ENCODE measurements at places on chromosomes 16 and 17. TPM values are rescaled to one million over a fixed set of nuclear protein-coding genes. Genes with fewer than 3 reads are reported as not detected.
A peak's percentile ranks its signal among the peaks of the same experiment; 100 is the strongest.

DNA sequence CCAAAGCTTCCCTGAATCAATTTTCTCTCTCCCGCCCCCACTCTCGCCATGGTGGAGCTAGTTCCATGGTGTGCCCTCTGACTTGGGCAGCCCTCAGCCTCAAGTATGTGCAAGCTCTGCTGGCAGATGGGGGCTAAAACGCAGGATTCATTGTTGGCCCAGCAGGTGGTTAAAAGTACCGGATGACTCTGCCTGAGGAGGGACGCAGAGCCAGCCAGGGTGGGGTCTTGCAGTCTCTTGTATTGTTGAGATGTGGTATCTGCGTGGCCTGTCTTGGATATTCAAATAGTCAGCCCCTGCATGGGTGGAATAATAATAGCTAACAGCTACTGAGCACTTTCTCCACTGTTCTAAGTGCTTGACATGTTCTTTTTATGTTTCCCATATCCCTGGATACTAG lies 36.7 kb upstream of the CPNE2 start:
- DNase-seq: no peak

DNA sequence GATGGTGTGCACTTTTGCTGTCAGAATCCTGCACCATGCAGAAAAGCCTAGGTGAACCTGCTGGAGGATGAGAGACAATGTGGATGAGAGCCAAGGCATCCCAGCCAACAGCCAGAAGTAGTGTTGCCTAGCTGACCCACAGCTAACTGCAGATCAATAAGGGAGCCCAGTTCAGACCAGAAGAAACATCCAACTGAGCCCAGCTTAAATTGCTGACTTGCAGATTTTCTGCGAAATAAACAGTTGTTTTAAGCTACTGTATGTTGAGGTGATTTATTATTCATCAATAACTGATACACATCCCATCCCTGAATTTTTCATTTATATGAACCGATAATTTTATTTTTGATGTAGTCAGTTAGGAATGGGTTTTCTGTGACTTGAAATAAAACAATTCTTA lies 39.2 kb upstream of the TOX3 start:
- DNase-seq: no peak

- peak; percentile 52 for DNase-seq
Measured at GRCh38 chr16:66359811-66360608, 6.5 kb upstream of the CDH5 start.

- DNase-seq: no peak
Measured at GRCh38 chr17:81582341-81582740, 30.2 kb upstream of the FAAP100 start.

- no peak for DNase-seq
Measured at GRCh38 chr17:9906616-9907015, 1.5 kb upstream of the RCVRN start.

- peak; percentile 84 for DNase-seq
Measured at GRCh38 chr17:30970831-30971567, at the start of gene RNF135. Gene RNF135, plus strand, starts transcription at chr17:30971039. Its CDS starts 35 bp downstream, at chr17:30971074.

DNA sequence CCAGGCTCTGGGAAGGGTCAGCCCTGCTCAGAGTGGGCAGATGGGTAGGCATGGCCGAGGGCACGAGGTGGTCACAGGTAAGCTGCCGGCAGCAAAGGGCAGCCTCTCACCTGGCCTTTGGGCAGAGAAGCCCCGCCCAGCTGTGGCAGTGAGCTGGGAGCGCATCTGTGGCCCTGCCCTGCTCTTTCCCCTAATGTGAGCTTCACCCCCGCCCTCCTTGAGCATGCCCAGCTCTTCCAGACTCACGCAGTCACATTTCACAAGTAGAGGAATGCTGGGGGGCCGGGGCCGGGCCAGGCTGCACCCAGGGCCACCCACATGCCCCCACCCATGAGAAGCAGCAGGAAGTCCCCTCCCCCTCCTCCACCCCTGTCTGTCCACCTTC lies 40.7 kb upstream of the SLC38A10 start:
- DNase-seq: no peak

- DNase-seq: no peak
Measured at GRCh38 chr17:72378414-72379390, 257.9 kb downstream of the SOX9 start.

- DNase-seq: no peak
Measured at GRCh38 chr17:17328251-17328650, 25.1 kb downstream of the NT5M start.

DNA sequence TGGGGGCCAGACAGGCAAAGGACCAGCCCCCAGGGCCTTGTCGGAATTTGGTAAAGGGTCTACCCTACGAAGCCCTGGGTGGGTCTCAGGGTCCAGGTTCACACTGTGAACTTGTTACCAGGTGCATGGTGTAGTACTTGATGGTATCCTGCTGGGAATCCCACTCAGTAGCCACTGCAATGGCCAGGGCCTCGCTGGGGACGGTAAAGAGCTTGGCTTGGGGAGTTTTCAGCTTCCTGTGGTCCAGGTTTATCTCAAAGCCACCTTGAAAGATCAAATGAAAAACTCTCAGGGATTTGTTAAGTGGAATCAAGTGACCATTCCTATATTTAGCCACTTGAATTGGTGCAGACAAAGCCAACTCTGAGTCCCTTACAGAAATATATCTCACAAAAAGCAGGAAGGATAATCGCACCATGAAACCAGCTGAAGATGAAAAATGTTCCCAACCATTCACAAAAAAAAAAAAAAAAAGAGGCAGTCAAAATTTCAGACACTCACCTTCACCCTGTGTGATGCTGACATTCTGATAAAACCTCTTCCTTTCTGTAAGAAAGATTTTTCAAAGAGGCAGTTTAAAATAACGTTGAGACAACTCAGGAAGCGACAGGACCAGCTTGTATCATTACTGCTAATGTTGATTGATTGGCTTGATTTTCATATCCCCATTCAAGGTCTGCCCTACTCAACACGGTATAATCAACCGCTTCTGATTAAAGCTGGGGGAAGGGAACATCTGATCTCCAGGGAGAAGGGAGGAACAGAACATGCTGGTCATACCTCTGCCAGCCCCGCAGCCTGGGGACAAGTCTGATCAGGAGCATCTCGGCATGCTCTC lies 10.6 kb downstream of the ATPAF2 start:
- no peak for DNase-seq

GRCh38 chr17:53765609-53766008 lies 57.1 kb upstream of the KIF2B start:
- no peak for DNase-seq

DNA sequence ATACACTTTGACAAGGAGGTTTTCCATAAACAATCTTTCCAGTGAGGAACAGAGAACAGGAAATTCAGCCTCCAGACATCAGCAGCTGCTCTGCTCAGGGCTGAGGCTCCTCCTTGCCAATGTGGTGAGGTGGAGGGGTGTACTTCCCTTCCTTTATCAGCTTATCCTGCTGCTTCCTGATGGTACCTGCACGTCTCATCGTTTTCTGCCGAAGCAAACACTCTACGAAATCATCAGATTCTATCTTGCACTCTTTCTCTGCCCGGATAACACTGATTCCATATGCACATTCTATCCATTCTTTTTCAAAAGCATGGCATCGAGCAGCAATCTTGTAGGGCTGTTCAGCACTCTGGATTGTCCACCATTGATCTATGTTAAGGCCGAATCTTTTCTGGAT lies 15.4 kb upstream of the SEZ6 start:
- no peak for DNase-seq

GRCh38 chr17:44672479-44673093 lies 16.3 kb downstream of the MEIOC start:
- no peak for DNase-seq

- DNase-seq: no peak
Measured at GRCh38 chr17:69714669-69715068, 300.2 kb downstream of the MAP2K6 start.

- DNase-seq: peak; percentile 39
Measured at GRCh38 chr17:58507123-58507634, 7.3 kb downstream of the MTMR4 start.

DNA sequence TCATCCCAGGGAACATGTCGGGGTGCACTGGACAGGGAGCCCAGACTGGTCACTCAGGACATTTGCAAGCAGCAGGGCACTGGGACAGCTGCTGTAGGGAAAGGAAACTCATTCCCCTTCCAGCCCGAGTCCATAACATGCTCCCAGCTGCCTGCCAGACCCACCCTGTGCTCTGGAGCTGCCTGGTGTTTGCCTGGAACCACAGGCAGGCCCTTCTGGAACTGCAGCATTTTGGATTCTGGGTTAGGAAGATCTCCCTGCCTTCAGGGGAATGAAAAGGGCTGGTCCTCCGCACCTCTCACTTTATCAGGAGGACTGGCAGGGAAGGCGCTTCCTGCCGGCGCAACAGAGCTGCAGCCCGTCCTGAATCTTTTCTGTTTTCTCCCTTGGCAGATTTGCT lies 41.2 kb downstream of the MEAK7 start:
- DNase-seq: no peak

DNA sequence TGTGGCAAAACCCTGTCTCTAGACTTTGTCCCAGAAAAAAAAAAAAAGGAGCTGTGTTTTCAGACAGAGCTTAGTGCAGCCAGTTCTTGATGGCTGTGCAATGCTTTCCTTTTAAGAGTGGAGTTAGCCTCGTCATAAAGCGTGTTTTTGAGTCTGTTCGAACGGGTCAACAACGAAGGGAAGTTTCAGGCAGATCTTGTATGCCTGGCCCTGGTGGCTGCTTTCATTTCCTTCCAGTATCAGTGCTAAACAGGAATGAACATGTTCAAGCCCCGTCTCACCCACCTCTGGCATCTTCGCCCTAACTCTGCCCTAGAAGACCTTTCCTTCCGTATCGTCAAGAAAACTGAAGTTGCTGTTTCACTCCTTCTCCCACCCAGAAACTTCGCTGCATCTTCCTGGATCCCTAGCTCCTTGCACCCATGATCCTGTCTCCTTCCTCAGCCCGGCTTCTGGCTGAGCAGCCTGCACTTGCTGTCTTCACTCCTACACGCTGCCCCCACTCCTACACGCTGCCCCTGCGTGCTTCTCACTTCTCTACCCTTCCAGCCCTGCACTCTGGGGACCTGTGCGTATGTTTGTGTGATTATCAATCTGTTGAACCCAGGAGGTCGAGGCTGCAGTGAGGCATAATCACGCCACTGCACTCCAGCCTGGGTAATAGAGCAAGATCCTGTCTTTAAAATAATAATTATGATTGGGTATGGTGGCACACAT lies 55.3 kb downstream of the USP10 start:
- DNase-seq: no peak

GRCh38 chr17:77830816-77831473 lies 127.6 kb upstream of the TNRC6C start:
- DNase-seq: no peak

CPPED1 gene
- 51.1 TPM for total RNA-seq

MPO gene
- not detected for total RNA-seq

ENGASE gene
- total RNA-seq: 13.2 TPM

ITGB4 gene
- total RNA-seq: 0.06 TPM

ALOX12B gene
- total RNA-seq: not detected

OTOP2 gene
- total RNA-seq: not detected

Data from G401 (cell line).